LNCaP clone FGC (cell line): ENCODE measurements at places on chromosomes 7 and 10.

DNA sequence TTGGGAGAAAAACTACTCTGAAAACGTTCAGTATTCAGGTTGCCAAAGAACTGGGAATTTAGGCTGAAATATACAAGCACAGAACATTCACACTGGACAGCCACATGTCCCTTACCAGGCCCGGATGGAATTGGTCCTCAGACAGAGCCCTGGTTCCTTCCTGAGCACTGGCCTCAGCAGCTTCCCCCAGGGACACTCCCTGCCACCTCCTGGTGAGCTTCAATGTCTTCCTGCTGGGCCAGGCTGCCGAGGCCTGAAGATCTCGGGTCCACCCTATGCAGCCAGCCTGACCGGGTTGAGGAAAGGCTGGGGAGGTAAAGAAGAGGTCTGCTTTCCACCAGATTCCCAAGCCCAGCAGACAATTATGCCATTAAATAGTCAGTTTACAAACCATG is 24.8 kb downstream of the LEP start:
- no peak for DNase-seq

GRCh38 chr10:122307669-122308416 is 36.7 kb downstream of the BTBD16 start:
- peak; percentile 6 for DNase-seq

DNA sequence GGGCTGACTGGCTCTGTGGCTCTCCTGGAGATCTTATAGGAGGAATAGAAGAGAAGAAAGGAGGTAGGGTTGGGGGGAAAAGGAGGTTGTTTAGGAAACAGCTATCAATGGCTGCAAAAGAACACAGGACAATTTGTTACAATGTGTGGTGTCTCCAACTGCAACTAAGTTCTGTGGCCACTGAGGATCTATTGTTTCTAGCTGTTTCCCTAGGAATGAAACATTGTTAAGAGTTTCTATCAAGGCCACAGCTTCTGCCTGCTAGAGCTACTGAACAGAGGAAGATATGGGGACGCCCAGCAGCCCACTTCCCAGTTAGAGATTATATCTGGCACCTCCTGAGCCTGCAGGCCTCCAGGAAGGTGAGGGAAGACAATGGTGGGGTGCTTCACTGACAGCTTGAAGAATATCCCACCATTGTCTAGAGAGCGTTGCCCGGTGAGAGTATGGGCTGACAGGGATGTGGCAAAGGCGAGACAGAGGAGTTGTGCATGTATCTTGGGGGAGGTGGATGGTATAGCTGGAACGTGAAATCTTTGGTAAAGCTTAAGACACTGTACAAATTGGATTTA is 4.0 kb downstream of the SCD start:
- DNase-seq: no peak

- no peak for DNase-seq
Measured at GRCh38 chr7:148694631-148695030, 4.1 kb upstream of the CUL1 start.

- DNase-seq: no peak
Measured at GRCh38 chr7:673681-674453, 52.6 kb upstream of the DNAAF5 start.

DNA sequence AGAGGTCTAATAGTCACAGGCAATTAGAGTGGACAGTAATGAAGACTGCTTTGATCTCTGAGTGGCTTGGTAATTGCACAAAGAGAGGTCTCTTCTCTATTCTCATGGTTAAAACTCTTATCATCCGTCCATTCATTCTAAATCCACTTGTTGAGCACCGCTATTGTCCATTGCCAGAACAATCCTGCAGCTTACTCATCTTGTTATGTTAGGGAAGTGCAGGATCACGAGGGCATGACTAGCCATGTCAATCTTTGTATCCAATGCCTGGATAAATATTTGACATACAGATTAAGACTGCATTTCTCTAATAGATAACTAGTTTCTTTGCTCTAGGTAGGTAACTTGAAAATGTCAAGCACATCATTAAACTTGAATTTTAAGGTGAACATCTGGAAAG is 14.9 kb downstream of the SFTPD start:
- peak; percentile 11 for DNase-seq

DNA sequence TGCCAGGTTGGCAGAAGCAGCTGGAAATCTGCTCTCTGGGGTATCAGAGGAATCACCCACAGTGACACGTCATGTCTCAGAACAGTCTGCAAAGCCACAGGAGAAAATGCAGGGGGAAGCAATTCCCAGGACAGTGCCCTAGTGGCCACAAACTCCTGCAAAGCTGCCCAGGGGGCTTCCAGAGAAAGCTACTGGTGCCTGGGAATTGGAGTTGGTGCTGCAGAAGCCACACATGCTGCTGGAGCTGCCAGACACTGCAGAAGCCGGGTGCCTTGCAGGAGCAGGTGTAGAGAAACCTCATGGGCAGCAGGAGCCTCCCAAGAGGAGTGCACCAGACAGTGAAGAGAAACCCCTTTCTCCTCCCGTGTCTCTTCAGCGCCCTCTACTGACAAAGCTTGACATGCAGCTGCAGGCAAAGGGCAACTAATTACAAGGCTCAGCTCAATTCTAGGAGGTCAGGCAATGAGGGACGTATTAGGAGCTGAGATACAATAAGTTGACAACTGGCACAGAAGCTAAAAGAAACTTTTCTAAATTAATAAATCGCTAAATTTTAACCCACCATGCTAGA is 30.2 kb upstream of the NUB1 start:
- DNase-seq: no peak

DNA sequence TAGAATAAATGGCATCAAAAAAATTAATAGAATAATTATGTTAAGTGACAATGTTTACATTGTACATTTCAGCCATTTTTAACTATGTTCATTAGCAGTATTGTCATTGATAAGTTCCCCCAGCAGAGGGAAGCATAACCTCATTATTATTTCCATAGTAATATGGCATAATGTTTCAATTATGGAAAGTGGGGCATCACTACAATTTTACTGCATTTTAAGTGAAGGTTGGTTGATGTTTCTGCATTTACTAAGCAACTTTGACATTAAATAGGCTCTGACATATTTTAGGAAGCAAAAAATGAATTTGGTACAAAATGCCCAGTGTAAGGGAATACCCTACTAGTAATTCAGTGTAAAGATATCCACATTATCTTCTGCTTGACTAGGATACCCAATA is 218.3 kb downstream of the SEMA3A start:
- DNase-seq: no peak

GRCh38 chr7:2451171-2452073 is 24.8 kb downstream of the GRIFIN start:
- no peak for DNase-seq

DNA sequence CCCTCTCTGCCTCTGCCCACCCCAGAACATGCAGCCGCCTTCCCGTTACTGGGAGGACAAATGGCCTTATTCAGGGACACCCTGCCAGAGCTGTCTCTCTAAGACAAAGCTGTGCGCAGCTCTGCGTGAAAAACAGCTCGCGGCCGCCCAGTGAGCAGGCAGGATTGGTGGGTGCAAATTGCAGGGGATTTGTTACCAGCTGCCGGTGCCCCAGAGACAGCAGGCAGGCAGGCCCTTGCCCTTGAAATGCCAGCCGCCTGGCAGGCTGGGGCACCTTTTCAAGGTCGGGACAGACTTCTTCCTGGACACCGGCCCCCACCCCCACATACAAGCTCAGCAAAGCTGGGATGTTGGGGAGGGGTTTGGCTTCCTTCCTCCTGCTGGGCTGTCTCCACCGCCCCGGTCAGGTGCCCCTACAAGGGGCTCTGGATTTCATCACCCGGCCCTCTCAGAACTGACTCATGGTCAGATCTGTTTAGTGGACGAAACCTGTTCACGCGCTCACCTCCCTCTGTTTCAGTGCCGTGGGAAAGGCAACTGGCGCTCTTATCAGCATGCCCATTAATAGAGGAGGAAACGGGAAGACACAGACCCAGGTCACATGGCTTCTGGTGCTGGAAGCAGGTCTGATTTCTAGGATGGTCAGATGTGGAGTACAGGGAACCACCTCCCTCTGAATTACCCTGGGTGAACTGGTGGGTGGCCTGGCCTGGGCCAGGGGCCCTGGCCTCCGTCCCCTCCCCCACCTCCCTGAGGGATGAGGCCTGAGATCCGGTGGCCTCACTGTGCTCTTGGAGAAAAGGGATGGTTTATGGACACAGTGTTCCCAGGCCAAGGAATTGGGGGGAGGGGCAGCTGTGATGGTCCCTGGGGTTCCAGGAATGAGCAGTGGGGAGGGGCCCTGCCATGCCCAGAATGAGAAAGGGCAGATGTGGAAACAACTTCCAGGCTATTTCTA is 123.9 kb upstream of the PPIF start:
- no peak for DNase-seq

DNA sequence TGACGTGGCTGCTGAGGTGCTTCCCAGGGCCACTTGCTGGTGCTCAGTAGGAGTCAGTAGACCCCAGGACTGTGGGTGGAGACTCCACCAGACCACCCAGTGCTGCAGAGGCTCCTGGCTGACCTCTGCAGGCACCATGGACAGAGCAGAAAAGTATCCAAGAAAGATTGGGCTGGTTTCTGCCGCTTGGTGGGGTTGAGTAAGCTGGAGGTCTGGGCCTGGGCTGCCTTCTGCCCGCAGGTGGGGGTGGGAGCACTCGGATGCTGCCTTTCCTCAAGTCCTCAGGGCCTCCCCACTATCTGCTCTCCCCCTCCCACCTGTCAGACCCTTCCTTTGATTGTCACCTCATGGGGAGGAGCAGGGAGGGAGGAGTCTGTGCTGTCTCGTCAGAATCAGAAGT is 91.6 kb downstream of the WDR37 start:
- DNase-seq: no peak

DNA sequence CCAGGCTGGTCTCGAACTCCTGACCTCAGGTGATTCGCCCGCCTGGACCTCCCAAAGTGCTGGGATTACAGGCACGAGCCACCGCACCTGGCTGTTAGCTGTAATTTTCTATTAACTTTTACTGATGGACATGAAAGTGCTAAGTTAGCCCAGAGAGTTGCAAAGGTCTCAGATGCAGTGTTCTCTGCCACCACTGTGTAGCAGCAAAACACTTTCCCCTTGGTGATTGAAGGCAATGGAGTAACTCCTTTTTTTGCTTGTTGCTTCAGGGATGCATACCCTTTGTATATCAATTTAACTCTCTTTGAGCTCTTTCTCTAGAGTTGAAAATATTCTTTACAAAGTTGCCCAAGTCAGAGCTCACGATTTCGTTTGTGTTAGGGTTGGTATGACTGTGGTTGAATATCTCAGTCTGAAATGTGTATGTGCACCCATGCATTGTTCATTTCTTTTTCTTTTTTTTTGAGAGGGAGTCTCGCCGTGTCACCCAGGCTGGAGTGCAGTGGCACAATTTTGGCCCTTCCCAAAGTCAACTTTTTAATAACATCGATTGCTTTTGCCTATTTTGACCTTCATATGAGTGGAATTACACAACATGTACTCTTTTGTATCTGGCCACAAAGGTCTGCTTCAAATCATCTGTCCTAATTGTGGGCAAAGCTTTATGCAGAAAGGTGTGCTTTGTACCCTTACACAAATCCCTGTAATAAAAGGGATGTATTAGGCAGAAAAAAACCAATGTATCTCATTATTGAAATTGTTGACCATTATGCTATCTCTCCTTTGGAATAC is 52.6 kb downstream of the GTF2I start:
- no peak for DNase-seq
